ENCODE measurements at places on chromosomes 6 and 20. TPM values are rescaled to one million over a fixed set of nuclear protein-coding genes. Genes with fewer than 3 reads are reported as not detected.
A peak's percentile ranks its signal among the peaks of the same experiment; 100 is the strongest.

DNA sequence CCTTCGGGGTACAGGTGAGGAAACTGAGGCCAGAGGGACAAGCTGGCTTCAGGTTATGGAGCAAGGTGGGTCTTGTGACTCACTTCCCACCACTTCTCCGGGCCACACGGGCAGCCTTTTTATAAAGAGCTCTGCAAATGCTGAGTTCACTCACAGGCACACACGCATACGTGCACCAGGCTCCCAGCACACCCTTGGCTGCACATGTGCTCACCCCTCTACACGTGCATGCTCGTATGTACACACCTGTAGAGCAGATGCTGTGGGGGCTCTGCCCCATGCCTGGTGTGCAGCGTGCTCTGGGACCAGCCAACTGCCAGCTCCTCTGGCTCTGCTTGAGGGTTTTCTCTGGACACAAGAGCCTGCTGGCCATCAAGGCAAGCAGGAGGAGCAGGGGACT lies 29.1 kb downstream of the VSTM2L start:
- H3K4me3 ChIP-seq = no peak overlapping the region
- no peaks in the 10 kb centered on the region for H3K27me3 ChIP-seq

DNA sequence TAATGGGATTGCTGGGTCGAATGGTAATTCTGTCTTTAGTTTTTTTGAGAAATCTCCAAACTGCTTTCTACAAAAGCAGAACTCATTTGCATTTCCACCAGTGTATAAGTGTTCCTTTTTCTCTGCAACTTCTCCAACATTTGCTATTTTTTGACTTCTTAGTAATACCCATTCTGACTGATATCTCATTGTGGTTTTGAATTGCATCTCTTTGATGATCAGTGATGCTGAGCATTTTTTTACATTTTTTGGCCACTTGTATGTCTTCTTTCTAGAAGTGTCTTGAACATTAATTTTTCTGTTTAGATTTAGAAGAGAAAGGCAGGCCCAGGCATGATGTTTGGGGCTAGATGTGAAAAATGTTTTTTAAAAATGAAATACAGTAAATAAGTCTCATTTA lies 553.1 kb upstream of the MAN1A1 start:
- no peak overlapping the region for H3K27ac ChIP-seq
- DNase-seq = no peak
- H3K27me3 ChIP-seq = no peaks in the 10 kb centered on the region

GRCh38 chr20:44247586-44248409 lies 690 bp downstream of the GDAP1L1 start:
- peaks cover 19% of the 10 kb centered on the region for H3K27me3 ChIP-seq
- H3K4me1 ChIP-seq = no peaks in the 10 kb centered on the region
- no peak overlapping the region for H3K27ac ChIP-seq
- DNase-seq = no peak
- no peaks in the 10 kb centered on the region for H3K36me3 ChIP-seq

- H3K27ac ChIP-seq = no peak overlapping the region
- no peaks in the 10 kb centered on the region for H3K4me1 ChIP-seq
- H3K4me3 ChIP-seq = no peak overlapping the region
- no peak for DNase-seq
- no peaks in the 10 kb centered on the region for H3K36me3 ChIP-seq
Observed at GRCh38 chr6:100946021-100946540, 65.0 kb upstream of the ASCC3 start.

DNA sequence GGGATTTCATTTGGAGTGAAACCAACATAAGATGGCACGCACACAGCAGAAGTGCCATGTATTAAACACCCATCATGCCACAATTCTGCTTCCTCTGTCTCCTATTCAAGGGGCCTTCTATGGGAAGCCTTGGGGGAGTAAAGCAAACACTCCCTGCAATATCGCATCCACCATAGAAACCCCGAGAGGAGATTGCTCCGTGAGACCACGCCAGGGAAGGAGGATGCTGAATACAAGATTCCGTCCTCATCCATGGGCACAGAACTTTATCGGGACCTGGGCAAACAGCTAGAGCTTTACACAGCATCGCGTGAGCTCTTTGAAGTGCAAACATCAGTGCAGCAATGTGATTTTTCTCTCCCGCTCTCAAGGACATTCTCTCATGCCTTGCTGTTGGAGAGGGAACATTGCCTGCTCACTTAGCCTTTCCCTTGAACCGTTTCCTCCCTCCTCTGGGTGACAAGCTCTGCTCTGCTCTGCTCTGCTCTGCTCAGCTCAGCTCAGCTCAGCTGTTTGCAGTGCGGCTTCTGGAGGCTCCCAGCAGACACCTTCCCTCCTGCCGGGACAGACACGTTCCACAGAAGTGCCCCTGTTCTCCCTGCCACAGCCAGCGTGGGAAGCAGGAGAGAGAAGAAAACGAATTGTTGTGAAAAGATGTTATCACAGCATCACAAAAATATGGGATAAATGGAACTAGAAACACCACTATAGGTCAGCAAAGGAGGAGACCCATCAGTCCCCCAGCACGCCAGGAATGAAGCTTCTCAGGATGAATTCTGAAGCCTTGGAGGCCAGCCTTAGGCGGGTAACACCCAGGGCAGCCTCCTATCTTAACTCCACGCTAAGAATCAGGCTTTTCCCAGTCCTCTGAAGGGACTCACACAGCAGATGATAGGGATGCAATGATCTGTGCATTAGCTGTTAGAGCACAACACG lies 48.2 kb downstream of the RNASET2 start:
- peaks cover 33% of the 10 kb centered on the region for H3K4me1 ChIP-seq
- H3K36me3 ChIP-seq = no peaks in the 10 kb centered on the region
- no peak for DNase-seq
- H3K27me3 ChIP-seq = no peaks in the 10 kb centered on the region
- H3K4me3 ChIP-seq = no peak overlapping the region

DNA sequence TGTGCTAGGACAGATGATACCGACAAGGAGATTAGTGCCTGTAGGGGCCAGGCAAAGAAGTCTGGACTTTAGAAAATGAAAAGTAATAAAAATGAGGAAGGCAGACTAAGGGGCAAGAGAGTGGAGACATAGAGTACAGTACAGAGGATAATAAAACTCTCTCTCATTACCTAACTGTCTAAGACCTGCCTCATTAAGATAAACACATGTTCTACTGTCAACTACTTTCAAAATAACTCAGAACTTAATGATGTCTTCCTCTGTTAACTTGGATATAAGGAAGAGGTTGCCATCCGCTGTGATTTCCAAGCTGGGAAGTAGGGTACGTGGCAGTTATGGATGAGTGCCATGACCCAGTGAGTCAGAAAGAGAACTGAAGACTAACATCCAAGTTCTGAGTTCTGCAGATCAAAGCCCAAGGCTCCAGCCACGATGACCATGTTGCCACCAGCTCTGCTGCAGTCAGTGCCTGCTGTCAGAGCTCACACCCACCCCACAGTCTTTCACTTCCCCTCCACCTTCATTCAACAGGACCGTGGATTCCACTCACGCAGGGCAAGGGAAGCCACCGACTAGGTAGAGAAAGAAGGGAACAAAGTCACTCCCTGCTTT lies 81.8 kb downstream of the KIF16B start:
- no peak overlapping the region for H3K4me3 ChIP-seq
- peaks cover 11% of the 10 kb centered on the region for H3K4me1 ChIP-seq
- peak; percentile 23 for DNase-seq
- H3K27ac ChIP-seq = no peak overlapping the region

GRCh38 chr6:16824845-16825685 lies 63.8 kb upstream of the ATXN1 start:
- H3K27ac ChIP-seq = no peak overlapping the region
- H3K36me3 ChIP-seq = no peaks in the 10 kb centered on the region
- no peak overlapping the region for H3K4me3 ChIP-seq

GRCh38 chr6:33144373-33144772 lies 47.9 kb downstream of the COL11A2 start:
- H3K27me3 ChIP-seq = no peaks in the 10 kb centered on the region
- DNase-seq = peak; percentile 57
- H3K4me3 ChIP-seq = no peak overlapping the region

DNA sequence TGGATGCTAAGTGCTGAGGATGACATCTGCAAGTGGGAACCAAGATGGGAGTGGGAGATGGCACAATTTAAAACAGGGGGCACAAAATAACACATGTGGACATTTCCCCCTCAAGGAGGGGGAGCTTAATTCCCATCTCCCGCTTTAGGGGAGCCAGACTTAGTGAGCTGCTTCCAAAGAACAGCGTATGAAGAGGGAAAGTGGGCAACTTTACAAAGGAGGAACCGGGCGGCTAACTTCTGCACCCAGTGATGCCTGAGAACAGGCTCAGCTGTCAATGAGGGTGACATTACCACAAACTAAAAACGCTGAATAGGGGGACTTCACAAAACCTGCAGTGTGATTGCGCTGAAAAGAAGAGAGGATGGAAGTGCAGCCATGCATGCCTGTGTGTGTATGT lies 95.5 kb upstream of the NXT1 start:
- H3K4me3 ChIP-seq = no peak overlapping the region
- H3K4me1 ChIP-seq = no peaks in the 10 kb centered on the region
- H3K36me3 ChIP-seq = no peaks in the 10 kb centered on the region
- H3K27ac ChIP-seq = no peak overlapping the region
- H3K27me3 ChIP-seq = no peaks in the 10 kb centered on the region
- DNase-seq = no peak

GRCh38 chr6:34638834-34639736 lies 57.5 kb downstream of the ILRUN start:
- no peak overlapping the region for H3K4me3 ChIP-seq
- peak; percentile 74 for DNase-seq
- peak overlapping the region; percentile 61 for H3K27ac ChIP-seq

DNA sequence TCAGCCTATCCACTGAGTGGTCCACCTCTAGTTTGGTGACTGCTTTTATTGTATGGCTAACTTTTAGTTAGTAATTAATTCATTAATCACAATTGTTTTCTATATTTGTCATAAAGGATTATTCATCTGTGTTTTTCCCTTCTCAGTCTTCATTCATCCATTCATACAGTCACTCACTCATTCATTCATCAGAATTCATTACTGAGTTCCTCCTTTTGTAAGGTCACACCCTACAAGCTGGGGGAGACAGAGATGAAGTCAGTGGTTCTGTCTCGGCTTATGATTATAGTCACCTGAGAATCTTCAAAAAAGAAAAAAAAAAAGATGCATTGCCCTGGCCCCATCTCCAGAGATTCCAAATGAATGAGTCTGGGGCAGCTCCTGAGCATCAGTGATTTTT lies 257.1 kb downstream of the ADGB start:
- H3K27me3 ChIP-seq = no peaks in the 10 kb centered on the region
- no peak overlapping the region for H3K4me3 ChIP-seq
- peaks cover 4% of the 10 kb centered on the region for H3K4me1 ChIP-seq
- H3K36me3 ChIP-seq = no peaks in the 10 kb centered on the region

GRCh38 chr6:52994839-52995088 lies 320 bp downstream of the GSTA4 start:
- no peaks in the 10 kb centered on the region for H3K36me3 ChIP-seq
- no peaks in the 10 kb centered on the region for H3K27me3 ChIP-seq
- H3K27ac ChIP-seq = peak overlapping the region; percentile 95
- no peak for DNase-seq
- peak overlapping the region; percentile 82 for H3K4me3 ChIP-seq

GRCh38 chr6:159529934-159530333 lies 163.1 kb downstream of the SOD2 start:
- no peaks in the 10 kb centered on the region for H3K36me3 ChIP-seq
- no peaks in the 10 kb centered on the region for H3K27me3 ChIP-seq
- no peak for DNase-seq
- H3K4me3 ChIP-seq = no peak overlapping the region
- H3K4me1 ChIP-seq = no peaks in the 10 kb centered on the region

DNA sequence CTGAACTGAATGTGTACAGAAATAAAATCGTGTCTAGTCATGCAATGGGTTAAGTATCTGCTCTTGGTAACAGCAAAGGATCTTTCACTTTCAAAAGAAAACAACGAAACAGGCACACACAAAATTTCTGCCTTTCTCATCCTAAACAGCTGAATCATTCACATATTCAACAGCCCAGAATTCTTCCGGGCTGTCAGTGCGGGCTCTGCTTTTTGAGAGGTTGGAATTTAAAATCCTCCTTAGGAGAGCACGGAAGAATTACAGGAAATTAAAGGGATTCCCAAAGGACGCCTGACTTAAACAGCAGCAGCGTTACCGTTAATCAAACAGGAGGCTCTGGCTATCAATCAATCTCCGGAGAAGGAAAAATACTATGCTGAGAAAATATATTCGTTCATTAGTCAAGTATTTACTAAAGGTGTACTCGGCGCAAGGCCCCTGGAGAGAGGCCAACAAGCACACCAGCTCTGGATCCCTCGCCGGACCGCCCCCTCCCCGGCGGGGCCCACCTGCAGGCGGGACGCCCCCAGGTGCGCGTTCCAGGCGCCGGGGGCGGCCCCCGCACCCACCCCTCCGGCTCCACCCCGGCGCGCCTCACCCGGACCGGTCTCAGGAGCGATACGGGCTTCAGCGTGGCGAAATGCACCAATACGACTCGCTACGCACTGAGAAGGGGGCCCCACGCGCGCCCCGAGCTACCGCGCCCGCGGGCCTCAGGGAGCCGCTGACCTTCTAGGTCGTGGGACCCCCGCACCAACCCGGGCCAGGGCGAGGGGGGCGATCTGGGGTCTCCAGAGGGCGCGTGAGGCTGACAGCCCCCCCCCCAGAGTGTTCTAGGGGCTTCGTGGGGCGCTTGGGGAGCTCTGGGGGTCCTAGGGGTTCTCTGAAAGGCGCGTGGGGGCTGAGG lies 1.0 kb downstream of the NAPB start:
- H3K4me1 ChIP-seq = peaks cover 13% of the 10 kb centered on the region
- H3K36me3 ChIP-seq = no peaks in the 10 kb centered on the region
- peak; percentile 54 for DNase-seq
- H3K4me3 ChIP-seq = peak overlapping the region; percentile 24

DNA sequence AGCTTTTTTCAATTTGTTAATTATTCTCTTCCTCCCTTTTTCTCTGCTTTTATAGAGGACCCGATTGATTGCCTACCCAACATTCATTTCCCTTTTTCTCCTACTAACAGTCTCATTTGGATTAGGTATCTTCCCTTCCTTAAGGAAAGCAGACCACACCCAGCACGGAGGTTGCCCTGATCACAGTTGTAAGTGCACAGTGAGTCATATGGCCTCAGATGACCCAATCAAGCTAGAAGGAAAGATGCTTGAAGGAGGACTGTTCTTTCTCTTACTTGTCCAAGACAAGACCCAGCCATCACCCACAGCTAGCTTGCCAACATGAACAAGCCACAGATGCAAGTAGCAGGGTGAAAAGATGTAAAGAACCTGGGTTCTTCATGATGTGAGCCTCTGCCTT lies 518.6 kb downstream of the PKHD1 start:
- H3K27ac ChIP-seq = no peak overlapping the region
- no peaks in the 10 kb centered on the region for H3K36me3 ChIP-seq
- H3K27me3 ChIP-seq = no peaks in the 10 kb centered on the region
- H3K4me1 ChIP-seq = no peaks in the 10 kb centered on the region

- no peaks in the 10 kb centered on the region for H3K4me1 ChIP-seq
- H3K4me3 ChIP-seq = no peak overlapping the region
- no peak overlapping the region for H3K27ac ChIP-seq
- H3K27me3 ChIP-seq = no peaks in the 10 kb centered on the region
Observed at GRCh38 chr6:105644691-105645090, 241.8 kb upstream of the PREP start.

The PAX1 gene
- not detected for total RNA-seq

The KCNQ5 gene
- total RNA-seq = 10.4 TPM

The SLCO4A1 gene
- total RNA-seq = 79.2 TPM

The SAMD3 gene
- 2.5 TPM for total RNA-seq

The ABHD12 gene
- total RNA-seq = 28.3 TPM

The CST2 gene
- total RNA-seq = not detected

The ATP9A gene
- 0.22 TPM for total RNA-seq

The SLC13A3 gene
- total RNA-seq = 0.49 TPM

All from B cell (primary cell).